Globus pallidus (tissue), 1 donor: ENCODE measurements at places on chromosomes 2 and 18.
A peak's percentile ranks its signal among the peaks of the same experiment; 100 is the strongest.

- DNase-seq: peak; percentile 82
Observed at GRCh38 chr18:51537487-51537886, 340.0 kb upstream of the MEX3C start.

GRCh38 chr2:67566285-67566684 is 169.2 kb downstream of the ETAA1 start:
- DNase-seq: no peak

DNA sequence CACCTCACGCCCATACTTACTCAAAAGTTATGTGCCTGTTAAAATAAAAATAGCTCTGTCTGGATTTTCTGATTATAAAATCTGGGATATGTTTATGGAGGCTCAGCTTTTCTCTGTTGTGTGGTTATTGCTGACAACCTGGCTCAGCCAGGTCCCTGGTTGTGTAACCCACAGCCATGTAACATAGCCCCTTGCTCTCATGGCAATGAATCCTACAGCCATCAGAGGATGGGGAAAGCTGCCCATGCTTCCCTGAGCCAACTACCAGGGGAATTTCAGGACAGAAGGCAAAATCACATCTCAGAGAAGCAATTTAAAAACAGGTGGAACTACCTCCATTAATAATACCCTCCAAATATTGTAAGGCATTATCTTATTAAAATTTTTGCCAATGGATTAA is 29.7 kb downstream of the ST8SIA5 start:
- no peak for DNase-seq

GRCh38 chr18:10006311-10006893 is 92.6 kb downstream of the VAPA start:
- DNase-seq: peak; percentile 70

DNA sequence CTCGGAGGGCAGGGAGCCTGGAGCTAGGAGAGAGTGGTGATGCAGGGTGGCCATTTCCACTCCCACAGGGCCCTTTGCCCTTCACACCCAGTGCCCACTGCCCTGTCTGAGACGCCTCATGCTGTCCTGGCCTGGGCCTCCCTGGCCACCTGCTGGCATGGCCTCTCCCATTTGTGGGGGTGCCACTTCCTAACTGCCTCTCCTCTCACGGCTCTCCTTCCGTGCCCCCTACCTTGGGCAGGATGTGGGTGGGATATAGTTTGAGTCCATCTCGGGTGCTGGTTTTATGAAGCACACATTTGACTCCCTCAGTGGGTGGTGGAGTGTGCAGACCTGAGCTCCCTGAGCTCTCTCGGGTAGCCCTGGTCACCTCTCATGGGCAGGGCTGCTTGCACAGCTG is 46.0 kb downstream of the DGKD start:
- DNase-seq: no peak

- DNase-seq: no peak
Observed at GRCh38 chr2:147642765-147643164, 202.1 kb upstream of the ACVR2A start.

DNA sequence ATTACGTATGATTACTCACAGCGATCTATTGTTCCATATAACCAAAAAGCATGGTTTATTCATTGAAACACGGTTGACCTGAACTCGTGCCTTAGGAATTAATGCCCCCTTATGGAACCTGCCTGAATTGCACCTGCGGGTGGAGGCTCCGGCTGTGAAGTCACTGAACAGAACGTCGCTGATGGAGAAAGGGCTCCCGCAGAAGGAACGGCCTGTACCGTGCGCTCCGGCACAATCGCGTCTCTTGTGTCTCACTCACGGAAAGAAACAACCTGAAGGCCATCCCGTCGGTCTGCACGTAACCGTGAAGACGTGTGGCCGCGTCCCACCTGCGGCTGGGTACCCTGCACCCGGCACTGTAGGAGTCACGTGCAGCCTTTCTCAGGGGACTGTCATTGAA is 133.1 kb downstream of the NFATC1 start:
- DNase-seq: peak; percentile 57

DNA sequence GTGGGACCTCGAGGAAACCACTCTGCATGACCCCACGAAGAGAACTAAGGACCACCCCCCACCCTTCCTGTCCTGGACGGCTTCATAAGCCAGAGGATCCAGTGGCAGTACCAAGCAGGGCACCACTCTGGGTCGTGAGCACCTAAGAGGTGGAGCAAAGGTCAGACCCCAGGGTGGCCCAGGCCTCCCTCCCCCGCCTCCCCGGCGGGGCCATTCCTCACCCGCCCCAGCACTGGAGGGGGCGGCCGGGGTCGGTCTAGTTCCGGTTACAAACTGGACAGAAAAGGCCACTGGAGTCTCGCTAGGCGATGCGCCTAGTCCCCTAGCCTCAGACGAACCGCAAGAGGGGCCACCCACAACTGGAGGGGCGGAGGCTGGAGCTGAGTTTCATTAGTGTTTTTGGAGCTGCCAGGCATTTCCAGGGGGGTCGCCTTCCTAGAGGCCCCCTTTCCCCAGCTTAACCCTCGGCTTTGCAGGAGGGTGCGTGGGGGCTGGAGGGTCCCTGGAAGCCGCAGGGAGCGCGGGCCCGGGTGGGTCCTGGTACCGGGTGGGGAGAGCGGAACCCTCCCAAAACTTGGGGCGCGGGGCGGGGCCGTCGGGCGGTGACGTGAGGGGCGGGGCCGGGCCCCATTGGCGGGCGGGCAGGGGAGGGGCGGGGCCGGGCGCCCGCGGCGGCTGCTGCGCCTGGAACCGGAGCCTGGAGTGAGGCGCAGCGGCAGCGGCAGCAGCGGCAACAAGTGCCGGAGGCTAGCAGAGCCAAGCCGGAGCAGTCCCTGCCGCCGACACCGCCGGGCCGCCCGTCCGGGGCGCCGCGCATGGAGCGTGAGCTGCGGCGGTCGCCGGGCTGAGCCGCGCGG is at the start of gene B3GNT2:
Gene B3GNT2, plus strand, starts transcription at position 695 of the 857 bp plus-strand sequence. CDS start 26,106 bp downstream, outside the sequence.
- DNase-seq: peak; percentile 82

DNA sequence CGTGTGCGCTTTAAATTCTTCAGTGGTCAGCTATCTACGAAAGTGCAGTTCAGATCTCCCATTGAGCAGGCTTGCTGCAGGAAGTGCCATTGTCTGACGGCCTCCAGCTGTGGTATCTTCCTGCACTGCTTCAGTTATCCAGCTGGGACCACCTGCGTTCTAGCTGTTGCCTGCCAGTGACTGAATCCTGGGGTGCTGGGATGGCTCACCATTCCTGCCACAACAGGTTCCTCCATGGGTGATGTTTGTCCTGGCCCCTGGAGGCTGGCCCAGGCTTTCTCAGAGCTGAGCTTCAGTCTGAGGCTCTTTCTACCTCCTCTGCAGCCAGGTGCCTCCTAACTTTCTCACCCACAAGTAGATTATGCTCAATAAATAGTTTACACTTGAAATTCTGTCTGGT is 498.5 kb upstream of the HS6ST1 start:
- DNase-seq: no peak

- DNase-seq: no peak
Observed at GRCh38 chr2:134782792-134783191, 55.6 kb upstream of the ACMSD start.

DNA sequence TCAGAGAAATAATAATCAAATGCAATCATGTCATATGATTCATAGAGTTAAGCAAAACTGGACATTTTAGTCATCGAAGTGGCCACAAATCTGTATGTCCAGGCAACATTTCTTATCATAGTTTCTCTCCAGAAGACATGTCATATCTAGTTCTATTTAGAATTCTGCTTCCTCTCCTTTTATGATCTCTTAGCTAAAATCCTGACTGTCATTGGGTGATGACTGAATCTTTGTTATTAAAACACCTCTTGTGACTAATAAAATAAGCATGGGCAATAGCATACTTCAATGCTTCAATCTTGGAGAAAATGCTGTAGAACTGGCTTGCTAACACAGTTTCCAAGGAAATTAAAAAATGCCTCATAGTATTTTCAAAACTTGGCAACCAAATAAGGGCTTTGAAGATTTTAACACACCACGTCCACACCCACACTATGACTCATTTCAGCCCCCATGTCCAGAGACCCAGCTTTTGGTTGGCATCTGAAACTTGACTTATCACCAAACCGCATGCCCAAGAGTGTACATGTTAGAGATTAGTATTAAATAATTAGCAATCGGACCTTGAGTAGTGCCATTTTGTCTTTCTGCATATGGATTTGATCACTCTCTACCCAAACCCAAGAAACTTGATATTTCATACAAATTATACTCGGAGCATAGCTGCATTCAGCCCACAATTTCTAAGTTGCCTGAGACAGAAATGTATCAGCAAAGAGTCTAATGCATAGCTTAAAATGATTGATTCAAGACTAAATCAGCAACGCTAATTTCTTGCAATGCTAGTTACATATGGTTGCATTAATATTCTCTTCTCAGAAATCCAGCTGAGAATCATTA is 106.5 kb upstream of the ETAA1 start:
- no peak for DNase-seq
